ENCODE measurements at places on chromosomes 11 and 22. TPM values are rescaled to one million over a fixed set of nuclear protein-coding genes. Genes with fewer than 3 reads are reported as not detected.

The OR52E6 gene
- total RNA-seq = not detected

DNA sequence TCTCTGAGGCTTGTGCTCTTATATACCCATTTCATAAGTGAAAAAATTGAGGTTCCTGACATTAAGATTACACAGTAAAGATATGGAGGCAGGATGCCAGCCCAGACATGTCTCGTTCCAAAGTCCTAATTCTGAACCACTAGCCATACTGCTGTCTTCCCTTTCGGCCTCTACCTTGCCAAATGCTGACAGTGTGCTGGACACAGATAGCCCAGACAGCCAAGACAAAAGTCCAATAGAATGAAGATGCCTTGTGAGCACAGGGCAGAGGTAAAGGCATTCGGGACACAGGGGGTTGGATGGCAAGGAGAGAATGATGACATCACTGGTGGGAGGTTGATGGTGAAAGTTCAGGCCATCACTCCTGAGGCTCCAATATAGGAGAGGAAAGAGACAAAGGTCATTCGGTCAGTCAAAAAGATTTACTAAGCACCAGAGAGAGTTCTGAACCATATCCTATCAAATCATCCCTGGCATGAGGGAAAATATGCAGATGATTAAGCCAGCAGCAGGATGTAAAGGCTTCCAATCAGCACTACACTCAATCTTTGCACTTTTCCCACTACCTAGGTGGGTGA is 174.0 kb upstream of the MTMR2 start:
- no peak for DNase-seq

The BARX2 gene
- not detected for total RNA-seq

DNA sequence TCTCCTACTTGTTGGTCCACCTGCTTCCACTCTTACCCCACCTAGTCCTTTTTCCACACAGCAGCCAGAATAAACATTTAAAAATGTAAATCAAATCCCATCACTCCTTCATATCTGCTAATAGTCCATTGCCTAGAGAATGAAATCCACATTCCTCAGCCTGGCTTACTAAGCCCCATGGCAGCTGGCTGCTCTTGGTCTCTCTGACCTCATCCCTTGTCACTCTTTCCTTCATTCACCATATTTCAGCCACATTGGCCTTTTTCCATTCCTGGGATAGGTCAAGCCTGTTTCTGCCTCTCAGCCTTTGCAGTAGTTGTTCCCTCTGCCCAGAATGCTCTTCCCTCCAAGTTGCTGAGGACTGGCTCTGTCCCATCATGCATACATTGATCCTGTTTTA is 512.8 kb downstream of the INSC start:
- no peak for DNase-seq

- DNase-seq = no peak
Measured at GRCh38 chr11:63872800-63873197, 33.9 kb downstream of the MARK2 start.

DNA sequence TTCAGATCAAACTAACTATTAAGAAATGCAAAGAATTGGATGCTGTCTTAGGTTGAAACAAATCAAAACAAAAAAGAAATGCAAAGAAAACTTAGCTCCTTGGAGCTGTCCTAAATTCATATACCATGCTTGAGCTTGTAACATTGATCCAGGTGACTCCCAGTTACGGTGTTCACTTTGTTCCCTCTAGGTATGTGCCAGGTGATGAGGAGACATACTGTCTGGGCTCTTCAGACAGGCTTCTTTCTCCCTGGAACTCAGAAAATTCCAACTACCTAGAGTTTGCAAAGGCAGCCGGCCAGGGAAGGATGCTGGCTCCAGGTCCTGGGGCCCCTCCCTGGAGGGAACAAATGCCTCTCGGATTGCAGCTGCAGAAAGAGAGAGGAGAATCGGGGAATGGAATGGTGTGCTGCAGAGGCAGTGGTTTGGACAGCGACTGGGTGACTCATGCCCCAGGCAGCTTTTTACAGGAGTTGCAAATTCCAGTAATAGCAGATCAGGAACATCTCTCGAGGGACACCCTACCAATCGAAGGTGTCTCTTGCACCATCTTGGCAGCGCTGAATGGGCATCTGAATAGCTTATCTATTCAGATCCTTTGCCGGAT is 12.3 kb upstream of the ASPHD2 start:
- DNase-seq = no peak

The EHF gene
- 0.14 TPM for total RNA-seq

- no peak for DNase-seq
Measured at GRCh38 chr11:73401217-73401923, 25.2 kb downstream of the RELT start.

DNA sequence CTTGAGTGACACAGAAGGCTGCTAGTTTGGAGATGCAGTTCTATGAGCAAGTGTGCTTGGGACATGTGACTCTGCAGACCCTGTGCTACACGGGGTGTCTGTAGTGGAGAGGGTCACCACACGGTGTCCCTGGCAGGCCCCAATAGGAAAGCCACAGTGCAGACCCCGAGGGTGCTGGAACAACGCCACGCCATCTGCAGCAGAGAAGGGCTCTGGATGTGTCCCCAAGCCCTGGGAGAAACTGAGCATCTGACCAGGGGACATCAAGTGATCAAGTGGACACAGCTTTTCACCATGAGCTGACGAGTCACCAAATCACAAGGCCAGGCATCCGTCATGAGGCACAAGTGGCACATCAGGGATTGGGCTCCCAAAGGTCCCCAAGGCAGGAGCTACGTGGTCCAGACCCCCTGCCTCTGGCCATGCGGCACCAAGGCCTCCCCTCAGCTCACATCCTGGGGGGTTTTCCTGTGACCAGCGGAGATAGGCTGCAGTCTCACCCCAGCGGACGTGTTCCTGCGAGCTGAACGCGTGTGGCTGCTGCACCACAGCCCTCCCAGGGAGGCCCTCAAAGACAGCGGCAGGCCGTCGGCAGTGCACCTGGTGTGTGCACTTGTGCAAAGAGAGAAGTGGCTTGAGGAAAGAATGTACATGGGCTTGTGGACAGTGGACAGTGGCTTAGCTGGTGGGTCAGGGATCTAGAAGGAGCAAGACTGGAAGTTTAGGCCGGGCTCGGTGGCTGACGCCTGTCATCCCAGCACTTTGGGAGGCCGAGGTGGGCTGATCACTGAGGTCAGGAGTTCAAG is 96.7 kb downstream of the RPS6KA4 start:
- no peak for DNase-seq

The EWSR1 gene
- 225 TPM for total RNA-seq

DNA sequence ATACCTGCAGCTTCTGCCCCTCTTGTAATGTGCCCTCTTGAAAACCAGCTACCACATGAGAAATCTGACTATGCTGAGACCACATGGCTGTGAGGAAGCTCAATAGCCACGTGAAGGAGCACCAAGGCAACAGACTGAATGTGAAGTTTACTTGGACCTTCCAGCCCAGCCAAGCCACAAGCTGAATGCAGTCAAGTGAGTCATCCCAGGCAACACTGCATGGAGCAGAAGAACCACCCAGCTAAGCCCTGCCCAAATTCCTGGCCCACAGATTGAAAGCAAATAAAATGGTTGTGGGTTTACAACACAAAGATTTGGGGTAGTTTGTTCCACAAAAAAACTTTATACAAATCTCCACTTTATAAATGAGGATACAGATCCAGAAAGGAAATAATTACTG is 114.5 kb downstream of the TIMP3 start:
- DNase-seq = no peak

GRCh38 chr11:83181815-83182214 is 11.7 kb upstream of the ANKRD42 start:
- no peak for DNase-seq

DNA sequence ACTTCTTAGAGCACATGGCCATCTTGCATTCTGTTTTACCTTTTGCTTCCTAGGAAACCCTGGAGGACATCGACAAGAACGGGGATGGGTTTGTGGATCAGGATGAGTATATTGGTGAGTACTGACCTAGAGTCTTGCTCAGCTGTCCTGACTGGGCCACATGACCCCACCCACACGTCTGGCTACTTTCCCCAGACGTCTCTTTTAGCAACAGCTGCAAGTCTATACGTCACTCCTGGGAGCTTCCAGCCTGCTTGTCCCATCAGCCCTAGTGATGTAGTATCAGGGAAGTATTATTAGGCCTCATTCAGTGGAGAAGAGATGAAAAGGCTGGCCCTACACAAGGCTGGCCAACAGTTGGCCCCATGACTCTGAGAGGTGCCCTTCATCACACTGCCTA is 9.6 kb downstream of the RCN1 start:
- DNase-seq = no peak

GRCh38 chr11:119666061-119666460 is 62.9 kb downstream of the NECTIN1 start:
- no peak for DNase-seq

- peak; percentile 62 for DNase-seq
Measured at GRCh38 chr11:834371-835316, 1.9 kb downstream of the CD151 start.

DNA sequence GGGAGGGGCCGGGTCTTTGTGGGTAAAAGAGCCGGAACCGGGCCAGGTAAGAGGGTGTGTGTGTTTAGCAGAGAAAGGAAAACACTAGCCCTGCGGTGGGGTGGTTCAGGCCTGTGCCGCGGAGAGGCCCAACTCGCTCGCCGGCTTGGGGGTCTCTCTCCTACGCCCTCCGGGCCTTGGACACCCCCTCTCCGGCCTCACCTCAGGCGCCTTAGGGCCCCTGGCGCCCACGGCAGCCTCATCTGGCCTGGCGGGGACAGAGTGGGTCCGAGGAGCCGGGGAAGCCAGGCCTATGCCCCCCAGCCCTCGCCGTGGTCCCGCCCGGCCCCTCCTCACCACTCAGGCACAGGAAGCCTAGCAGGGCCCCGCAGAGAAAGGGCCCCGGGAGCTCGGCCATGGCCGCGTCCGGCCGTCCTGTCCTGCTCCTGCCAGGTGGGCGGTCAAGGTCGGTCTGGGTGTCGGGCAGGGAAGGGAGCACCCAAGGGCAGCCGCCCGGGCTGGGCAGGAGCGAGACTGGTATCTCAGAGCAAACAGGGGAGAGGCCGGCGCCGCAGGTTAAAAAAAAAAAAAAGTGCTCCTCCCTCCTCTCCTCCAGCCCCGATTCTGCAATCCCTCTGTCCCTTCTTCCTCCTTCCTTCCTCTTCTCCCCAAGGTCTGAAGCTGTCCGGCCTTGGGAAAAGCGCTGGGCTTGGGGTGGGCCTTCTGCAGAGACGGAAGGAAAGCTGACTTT is at the start of gene VSIG2:
TSS of gene VSIG2 (minus strand) at position 515 of the 730 bp plus-strand sequence. CDS start at position 397, 118 bp downstream.
- DNase-seq = no peak

DNA sequence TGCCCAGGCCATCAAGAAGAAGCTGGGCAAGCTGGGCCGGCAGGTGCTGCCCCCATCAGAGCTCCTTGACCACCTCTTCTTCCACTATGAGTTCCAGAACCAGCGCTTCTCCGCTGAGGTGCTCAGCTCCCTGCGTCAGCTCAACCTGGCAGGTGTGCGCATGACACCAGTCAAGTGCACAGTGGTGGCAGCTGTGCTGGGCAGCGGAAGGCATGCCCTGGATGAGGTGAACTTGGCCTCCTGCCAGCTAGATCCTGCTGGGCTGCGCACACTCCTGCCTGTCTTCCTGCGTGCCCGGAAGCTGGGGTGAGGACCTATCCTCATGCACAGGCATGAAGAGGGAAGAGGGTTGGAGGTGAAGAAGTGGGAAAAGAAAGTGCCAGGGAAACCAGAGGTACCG is 5.3 kb upstream of the NHERF4 start:
- DNase-seq = no peak

The ZNF195 gene
- 33.4 TPM for total RNA-seq

- no peak for DNase-seq
Measured at GRCh38 chr11:44674809-44675208, 52.0 kb upstream of the TSPAN18 start.

DNA sequence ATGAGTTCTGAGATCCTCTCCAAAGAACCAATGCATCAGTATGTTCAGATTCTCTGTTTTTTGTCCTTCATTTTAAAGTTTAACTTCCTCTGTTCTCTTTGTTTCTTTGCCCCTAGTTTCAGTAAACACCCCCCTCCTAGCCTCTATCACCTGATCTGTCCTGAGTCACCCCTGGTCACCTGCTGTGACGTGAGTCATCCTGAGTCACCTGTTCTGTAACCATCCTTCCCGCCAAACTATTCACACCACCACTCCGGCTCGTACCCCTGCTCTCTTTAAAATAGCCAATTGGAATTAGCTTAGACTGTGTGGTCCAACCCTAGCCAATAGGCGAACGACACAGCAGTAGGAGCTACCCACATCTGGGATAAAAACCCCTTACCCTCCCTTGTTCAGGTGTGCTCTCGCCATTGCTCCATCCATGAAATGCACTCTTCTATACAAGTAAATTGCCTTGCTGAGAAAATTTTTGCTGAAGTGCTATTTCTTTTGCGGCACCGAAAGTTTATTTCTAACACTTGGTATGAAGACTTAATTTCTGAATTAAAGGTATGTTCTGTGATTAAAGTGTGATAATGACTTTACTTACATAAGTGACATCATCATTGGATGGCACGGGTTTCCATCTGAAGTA is 318.4 kb downstream of the AASDHPPT start:
- DNase-seq = no peak

DNA sequence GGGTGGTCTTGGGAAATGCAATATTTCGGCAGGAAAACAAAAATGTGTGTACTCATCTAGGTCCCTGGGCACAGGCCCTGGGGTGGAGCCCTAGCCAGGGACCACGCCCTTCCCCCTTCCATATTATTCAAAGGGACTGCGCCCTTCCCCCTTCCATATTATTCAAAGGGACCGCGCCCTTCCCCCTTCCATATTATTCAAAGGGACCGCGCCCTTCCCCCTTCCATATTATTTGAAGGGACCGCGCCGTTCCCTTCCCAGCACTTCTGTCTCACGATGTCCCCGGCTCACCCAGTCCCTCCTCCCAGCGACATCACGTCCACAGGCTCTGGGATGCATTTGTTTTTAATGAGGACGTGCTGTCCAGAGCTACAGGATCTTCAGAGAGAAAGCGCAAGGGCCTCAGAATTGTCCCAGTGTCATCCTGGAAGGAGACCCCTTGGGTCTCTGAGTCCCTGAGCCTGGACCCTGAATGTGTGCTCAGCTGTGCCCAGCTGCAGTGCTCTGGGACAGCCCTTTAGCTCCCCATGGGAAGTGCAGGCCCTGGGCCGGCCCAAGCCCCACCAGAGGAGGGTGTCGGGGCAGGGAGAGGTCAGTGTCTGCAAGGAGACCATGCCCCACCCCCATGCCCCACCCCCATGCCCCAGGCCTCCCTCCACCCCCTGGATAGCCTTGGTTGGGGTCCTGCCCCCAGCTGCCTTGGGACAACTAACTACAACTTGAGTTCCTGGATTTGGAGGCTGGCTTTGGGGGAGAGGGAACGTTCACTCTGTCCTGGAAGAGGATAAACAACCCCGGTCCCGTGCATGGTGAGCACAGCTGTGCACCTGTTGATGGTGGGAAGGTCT is 810.0 kb downstream of the BRD1 start:
- DNase-seq = no peak

- DNase-seq = no peak
Measured at GRCh38 chr11:114064216-114064615, 4.7 kb downstream of the ZBTB16 start.

- DNase-seq = no peak
Measured at GRCh38 chr11:48154151-48154550, 62.5 kb upstream of the OR4B1 start.

DNA sequence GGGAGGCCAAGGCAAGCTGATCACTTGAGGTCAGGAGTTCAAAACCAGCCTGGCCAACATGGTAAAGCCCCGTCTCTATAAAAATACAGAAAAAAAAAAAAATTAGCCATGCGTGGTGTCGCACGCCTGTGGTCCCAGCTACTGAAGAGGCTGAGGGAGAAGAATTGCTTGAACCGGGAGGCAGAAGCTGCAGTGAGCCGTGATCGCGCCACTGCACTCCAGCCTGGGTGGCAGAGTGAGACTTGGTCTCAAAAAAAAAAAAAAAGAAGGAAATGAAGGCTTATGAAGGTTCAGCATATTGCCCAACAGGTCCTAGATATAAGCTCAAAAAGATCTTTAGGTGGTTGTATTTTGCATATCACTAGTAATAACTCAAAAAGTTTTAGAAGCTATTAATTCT is 10.2 kb downstream of the ATL3 start:
- no peak for DNase-seq

The TCN2 gene
- total RNA-seq = 82.0 TPM
